ENCODE measurements at places on chromosomes 4 and X.

DNA sequence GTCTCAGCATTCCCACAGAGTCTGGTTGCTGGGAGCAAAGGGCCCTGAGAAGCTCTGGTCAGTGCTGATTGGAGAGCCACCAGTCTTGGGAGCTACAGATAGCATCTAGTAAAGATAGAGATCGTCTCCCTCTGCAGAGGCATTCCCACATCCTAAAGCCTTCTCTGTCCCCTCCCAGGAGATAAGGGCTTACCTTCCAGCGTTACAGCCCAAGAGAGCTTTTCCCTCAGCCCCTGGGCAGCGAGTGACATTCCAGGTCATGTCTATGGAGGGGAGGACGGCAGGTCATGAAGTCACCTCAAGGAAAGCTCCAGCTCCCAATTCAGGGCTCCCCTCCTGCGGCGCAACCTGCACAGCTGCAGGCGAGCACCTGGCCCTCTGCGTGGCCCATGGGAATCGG is 29.9 kb downstream of the CLDN34 start:
- no peak for DNase-seq

DNA sequence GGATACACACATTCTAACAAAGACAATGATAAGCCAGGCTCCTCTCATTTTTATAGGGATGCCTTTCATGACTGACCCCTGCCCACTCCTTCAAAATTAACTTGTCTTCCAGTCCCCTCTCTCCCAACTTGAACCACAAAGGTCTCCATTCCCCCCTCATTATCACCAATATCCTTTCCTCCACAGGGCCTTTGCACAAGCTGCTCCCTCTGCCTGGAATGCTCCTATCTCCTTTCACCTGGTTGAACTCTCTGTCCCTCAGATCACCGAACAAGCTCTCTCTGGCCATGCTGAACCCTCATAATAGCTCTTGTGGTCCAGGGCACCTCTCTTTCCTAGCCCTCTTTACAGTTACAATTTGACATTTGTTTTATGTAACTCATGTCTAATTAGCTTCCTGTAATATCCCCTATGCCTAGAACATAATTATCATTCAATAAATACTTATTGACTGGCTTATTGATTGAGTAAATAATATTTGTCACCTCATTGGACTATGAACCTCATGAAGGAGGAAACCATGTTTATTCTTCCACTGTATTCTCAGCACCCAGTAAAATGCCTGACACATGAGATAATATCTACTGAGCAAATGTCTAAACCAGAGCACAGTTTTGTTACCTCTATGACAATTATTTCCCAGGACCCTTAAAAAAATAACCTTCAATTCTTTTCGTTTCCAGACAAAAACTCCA is 266.3 kb upstream of the RASGEF1B start:
- no peak for DNase-seq

GRCh38 chr4:102168580-102168979 is 176.7 kb downstream of the SLC39A8 start:
- DNase-seq, result no peak

GRCh38 chr4:7710576-7711306 is 228.9 kb downstream of the AFAP1 start:
- no peak for DNase-seq

DNA sequence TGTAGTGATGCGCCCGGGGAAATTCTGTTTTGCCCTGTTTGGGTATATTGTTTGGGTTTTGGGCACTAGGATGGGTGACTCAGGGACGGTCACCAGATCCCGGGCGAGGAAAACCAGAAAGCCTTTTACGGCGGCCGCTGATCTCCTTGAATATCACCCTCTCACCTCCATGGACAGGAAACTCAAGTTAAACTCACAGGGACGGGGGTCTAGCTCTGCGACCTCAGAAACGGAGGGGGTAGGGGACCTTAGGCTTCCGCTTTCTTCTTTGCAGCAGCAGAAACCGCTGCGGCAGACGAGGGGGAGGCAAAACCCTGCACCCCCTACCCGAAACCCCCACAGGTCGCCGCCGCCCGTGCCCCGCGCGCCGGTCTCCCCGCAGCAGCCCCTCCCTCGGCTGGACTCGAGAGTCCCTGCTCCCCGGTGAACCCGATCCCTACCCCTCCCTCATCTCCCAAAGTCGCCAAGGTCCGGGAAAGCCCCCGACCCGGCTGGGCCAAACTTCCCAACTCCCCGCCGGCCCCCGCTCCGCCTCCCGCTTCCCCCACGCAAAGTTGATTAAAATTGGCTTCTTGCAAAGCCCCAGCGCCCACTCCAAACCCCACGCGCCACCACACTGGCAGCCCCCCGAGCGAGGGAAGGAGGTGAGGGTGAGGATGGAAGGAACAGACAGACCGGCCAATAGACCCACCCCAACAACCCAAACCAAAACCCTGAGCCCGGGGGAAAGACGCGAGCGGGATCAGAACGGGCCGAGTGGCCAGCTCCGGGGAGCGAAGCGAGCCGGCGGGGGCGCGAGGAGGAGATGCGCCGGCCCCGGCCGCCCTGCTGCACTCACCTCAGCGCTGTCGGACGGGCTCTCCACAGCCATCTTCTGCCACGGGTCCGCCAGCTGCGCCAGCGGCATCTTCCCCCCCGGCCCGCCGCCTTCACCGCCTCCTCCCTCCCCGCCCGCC is 705 bp downstream of the RPS6KA3 start:
- DNase-seq, result peak; percentile 34

DNA sequence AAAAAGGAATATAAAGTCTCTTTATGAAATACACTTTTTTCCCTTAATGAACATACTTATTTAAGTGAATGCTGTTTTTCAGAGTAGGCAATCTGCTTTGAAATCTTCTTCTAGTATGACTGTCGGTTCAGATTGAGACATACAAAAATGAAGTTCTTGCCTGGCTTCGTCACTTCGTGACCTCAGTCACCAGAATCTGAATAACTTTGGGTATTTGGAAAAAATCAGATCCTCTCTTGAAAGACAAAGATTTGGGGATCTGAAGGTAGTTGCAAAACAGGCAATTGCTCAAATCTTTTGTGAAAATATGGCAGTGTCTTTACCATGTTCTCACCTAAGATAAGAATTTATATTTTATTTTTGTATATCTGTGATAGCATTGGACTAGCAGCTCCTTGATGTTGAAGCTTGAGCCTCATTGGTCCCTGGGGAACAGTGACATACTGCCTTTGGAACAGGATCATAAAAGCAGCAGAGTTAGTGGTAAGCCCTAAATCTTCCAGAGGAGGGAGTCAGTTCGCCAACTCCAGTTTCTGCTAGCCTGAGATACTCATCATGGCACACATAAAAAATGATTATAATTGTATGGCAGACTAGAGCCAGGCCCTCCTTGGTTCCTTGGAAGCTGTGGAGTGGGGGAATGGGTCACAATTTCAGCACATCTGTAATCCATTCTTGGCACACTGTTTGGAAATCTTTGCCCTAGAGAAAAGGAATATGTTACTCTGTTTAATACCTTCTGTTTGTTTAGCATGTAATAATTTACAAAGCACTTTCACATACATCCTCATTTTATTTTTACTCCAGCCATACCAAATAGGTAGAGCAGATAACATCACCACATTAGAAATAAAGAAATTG is 5.0 kb downstream of the ARFIP1 start:
- DNase-seq, result peak; percentile 25

DNA sequence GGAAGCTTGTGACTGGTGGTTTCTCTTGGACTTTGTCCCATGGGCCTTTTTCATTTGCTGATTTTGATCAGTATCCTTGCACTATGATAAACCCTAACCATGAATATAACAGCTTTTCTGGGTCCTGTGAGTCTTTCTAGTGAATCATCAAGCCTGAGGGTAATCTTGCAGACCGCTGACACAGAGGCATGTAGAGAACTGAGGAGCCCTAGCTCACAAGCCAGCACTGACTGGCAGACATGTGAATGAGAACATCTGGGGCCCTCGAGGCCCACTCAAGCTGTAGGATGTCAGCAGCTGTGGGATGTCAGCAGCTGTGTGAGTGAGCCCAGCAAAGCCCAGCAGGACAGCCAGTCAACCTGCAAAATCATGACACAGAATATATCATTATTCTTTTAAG is 36.7 kb downstream of the HMGB3 start:
- no peak for DNase-seq

- DNase-seq, result peak; percentile 41
Measured at GRCh38 chr4:3461515-3462291, 1.4 kb upstream of the DOK7 start.
